ENCODE measurements at places on chromosomes 5 and 9.

- DNase-seq, result no peak
Observed at GRCh38 chr5:169153405-169153804, 147.5 kb downstream of the SLIT3 start.

- no peak for DNase-seq
Observed at GRCh38 chr5:177111720-177112394, 21.7 kb upstream of the NSD1 start.

DNA sequence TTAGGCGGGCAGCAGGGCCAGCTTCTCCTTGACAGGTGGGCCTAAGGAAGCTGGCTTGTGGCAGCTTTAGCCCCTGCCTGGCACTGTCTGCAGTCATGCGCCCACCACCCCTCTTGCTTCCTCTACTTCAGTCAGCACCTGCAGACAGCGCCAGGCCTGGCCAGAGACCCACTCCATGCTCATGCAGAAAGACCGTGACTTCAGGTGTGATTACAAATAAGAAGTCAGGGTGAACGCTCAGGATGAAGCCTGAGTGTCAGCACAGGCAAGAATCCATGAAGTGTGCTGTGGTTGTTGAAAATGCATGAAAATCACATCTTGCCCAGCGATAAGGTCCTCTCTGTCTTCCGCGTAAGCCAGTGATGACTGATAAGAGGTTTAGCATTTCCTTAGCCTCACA, 3.4 kb downstream of the CSF2 start:
- no peak for DNase-seq

DNA sequence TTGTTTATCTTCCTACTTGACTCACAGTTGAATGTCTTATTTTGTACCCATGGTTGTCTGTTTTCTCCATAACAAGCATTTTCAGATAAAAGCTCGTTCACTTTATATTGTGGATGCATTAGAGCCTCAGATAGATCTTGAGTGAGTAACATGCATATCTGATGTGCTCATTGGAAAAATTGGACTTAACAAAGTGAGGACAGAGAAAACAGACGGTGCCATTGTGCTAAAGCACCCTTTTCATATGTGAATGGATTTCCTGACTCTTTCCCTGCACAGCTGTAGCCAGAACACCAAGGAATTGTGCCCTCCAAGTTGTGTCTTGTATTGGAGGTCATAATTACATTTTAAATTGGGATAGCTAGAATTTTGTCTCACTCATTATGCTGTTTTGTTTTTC, 325.8 kb upstream of the MEF2C start:
- DNase-seq, result no peak

- DNase-seq, result no peak
Observed at GRCh38 chr9:85508616-85509015, 233.1 kb downstream of the AGTPBP1 start.

- no peak for DNase-seq
Observed at GRCh38 chr5:41763081-41763480, 107.1 kb downstream of the OXCT1 start.

- DNase-seq, result no peak
Observed at GRCh38 chr5:101067429-101067828, 164.3 kb upstream of the ST8SIA4 start.

DNA sequence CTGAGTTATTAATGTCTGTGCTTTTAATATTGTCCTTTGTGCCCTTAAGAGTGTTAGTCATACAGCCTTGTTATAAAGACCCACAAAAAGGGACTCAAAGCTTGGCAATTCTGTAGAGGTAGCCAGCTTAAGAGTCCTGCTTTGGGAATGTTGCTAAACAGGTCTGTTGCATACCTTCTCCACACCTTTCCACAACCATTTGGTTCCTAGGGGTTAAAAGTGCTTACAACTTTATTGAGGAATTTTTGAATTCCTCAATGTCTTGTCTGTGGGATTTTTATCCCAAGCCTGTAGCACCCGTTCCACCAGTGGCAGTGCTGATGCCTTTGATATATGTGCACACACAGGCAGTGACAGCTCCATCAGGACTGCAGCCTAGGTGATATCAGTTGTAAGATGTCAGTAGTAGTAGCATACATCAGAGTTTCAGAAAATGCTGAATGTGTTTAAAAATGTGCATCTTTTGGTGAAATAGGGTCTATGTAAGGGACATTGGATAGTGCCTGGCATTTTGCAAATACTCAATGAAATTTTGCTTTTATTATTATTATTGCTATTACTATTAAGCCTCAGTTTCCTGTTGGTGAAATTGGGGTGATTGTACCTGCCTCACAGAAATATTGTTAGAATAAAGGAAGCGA, 68.5 kb downstream of the WWC1 start:
- DNase-seq, result no peak

- no peak for DNase-seq
Observed at GRCh38 chr9:114186605-114187289, 31.4 kb downstream of the COL27A1 start.

GRCh38 chr9:27054125-27054524, 48.7 kb upstream of the LRRC19 start:
- no peak for DNase-seq

DNA sequence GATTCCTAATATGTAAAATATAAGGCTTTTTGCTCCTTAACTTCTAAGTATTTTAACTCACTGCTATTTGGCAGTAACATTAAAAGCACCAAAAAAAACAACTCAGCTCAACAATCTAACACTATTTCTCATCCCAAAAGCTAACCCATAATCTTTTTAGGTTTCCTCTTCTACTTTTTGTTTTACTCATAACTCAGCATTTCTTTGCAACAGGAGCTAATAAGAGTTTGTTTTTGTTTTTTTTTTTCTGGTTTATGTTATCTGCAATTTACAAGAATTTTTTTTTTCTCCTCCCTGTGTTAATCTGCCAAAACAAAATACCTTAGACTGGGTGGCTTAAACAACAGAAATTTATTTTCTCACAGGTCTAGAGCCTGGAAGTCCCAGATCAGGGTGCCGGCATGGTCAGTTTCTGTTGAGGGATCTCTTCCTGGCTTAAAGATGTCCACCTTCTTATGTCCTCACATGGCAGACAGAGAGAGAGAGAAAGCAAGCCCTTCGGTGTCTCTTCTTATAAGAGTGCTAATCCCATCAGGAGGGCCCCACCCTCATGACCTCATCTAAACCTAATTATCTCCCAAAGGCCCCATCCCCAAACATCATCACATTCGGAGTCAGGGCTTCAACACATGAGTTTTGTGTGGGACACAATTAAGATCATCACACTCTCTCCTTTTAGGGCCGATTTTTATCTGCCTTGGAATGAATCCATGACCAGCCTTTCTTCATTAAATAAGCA, 31.2 kb downstream of the ARL15 start:
- no peak for DNase-seq

- DNase-seq, result no peak
Observed at GRCh38 chr9:965497-965896, 11.0 kb upstream of the DMRT3 start.

- no peak for DNase-seq
Observed at GRCh38 chr5:20056933-20057332, 68.9 kb upstream of the CDH18 start.

GRCh38 chr5:73120222-73121118, at the start of gene TMEM171:
Gene TMEM171, plus strand, starts transcription at chr5:73120575. Its CDS starts 2,799 bp downstream, at chr5:73123374.
- no peak for DNase-seq

GRCh38 chr9:82808478-82808877, 254.5 kb downstream of the RASEF start:
- DNase-seq, result no peak

- DNase-seq, result no peak
Observed at GRCh38 chr5:81534441-81534840, 140.5 kb upstream of the ACOT12 start.

- DNase-seq, result no peak
Observed at GRCh38 chr5:159003045-159004030, 96.4 kb downstream of the EBF1 start.

- no peak for DNase-seq
Observed at GRCh38 chr5:171412186-171412585, 7.3 kb upstream of the FGF18 start.

DNA sequence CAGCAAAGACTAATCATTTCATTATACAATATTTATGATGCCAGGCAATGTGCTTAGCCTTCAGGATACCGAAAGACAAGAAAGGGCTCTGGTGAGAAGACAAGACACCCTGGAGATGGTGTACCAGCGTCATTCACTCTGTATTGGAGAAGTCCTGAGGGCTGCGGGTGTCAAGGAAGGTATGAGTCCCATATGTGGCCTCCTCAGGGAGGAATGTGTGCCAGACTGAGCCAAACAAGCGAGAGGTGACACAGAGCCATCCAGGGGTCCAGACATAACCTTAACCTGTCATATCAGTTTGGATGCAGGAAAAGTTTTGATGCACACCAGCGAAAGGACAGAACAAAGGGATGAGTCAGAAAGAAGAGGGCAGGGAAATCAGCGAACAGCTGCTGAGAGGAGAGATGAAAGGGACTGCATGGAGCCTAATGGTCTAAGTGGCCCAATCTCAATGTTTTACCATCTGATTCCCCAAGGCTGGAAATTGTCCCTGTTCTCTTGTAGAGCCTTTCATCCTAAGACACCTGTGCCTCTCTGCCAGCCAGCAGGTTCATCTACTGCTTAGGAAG, 38.9 kb downstream of the ADRA1B start:
- DNase-seq, result no peak

GRCh38 chr5:106964132-106964531, 706.6 kb downstream of the EFNA5 start:
- DNase-seq, result no peak

- no peak for DNase-seq
Observed at GRCh38 chr9:134707031-134707680, 65.6 kb downstream of the COL5A1 start.

DNA sequence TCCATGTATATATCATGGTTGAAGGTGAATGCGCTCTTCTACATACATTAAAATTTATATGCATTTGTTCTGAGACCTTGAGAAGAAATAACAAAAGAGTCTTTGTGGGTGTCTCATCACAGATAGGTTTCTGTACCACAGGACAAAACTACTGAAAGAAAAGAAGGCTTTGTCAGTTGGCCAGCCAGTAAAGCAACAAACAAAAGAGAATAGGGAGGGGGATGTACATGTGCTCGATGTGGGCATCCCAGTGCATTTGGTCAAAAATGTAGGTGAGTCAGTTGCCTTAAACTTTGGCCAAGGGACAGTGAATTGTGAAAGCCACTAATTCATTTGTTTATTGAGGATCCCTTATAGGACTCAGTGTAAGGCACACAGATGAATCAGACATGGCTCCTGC, 13.3 kb downstream of the RBM18 start:
- no peak for DNase-seq

DNA sequence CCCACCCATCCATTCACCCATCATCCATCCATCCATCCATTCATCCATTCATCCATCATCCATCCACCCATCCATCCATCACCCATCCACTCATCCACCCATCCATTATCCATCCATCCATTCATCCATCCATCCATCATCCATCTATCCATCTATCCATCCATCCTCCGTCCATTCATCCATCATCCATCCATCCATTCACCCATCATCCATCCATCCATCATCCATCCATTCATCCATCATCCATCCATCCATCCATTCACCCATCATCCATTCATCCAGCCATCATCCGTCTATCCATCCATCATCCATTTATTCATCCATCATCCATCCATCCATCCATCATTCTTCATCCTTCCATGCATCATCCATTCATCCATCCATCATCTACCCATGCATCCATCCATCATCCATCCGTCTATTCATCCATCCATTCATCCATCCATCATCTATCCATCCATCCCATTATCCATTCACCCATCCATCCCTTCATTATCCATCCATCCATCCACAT, 10.1 kb downstream of the ASS1 start:
- no peak for DNase-seq

- no peak for DNase-seq
Observed at GRCh38 chr9:126154869-126155268, 171.8 kb upstream of the MVB12B start.

GRCh38 chr5:82975396-82975795, 101.8 kb downstream of the TMEM167A start:
- DNase-seq, result no peak

DNA sequence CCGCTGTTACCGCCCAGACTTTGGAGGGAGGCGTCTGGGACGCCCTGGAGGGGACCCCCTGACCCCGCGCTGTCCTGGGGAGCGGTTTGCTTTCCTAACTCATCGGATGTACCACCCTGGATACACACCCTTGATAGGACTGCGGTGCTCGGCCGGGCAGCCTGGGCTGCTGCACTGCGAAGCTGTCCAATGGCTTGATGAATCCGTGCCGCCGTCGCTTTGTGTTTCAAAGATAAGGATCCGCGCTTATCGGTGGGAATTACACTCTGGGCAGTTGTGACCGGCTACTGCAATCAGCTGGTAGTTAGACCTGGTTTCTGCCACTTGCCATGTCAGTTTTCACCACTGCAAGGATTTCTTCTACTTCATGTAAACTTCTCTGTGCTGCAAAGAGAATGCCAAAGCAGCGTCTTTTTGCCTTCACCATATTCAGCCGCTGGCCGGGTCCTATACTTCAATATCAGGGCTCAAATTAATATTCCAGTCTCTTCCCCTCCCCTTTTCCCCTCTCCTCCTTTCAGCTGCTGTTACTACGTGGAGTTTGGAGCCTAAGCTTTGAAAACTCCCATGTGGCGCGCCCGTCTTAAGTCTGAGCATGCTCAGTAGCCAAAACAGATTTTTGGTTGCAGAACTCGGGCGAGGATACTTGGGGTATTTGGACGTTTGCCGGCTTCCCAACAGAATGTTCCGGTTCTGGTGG, 727 bp downstream of the SMAD5 start:
- DNase-seq, result no peak

GRCh38 chr5:96128204-96128864, 166.7 kb upstream of the ELL2 start:
- no peak for DNase-seq

DNA sequence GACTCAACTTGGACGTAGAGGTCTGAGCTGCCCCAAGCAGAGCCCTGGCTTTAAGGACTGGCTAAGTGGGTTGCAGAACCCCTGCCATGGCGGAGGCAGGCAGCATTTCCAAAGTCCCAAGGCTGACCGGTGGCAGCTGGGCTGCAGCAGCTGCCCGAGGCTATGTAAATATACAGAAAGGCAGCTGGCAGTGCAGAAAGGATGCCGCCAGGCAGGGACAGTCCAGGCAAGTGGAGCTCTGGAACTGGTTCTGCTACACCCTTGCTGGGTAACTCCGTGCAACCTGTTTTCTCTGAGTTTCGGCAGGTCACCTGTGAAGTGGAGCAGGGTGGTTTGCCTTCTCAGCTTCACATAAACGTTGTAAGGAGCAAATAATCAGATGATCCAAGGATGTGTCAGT, 46.0 kb downstream of the SHB start:
- no peak for DNase-seq

GRCh38 chr5:74589204-74590056, 51.1 kb downstream of the ENC1 start:
- no peak for DNase-seq

DNA sequence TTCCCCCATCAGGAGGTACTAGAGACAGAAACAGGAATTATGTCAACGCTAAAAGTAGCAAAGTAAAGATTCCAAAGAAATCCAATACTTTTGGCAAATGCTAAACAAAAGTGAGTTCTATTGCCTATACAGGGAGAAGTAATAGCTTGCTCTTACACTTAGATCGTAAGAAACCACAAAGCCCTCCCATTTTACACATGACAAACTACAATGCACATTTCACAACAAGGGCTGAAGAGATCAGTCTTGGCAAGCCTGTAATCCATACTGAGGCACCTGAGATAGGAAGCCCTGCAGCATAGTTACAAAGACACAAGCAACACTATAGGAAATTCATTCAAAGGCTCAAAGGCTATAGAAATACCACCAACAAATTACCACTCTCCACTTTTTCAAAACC, 7.7 kb downstream of the HNRNPK start:
- DNase-seq, result no peak

GRCh38 chr5:97545886-97546535, 363.0 kb upstream of the RIOK2 start:
- DNase-seq, result no peak

GRCh38 chr5:106417566-106417965, 1253.2 kb downstream of the EFNA5 start:
- no peak for DNase-seq

Data from cerebellar nuclear complex (tissue), 1 donor.